ENCODE measurements at places on chromosomes 12 and 14.
A peak's percentile ranks its signal among the peaks of the same experiment; 100 is the strongest.

GRCh38 chr12:5577211-5577612 lies 145.3 kb downstream of the NTF3 start:
- DNase-seq: no peak

DNA sequence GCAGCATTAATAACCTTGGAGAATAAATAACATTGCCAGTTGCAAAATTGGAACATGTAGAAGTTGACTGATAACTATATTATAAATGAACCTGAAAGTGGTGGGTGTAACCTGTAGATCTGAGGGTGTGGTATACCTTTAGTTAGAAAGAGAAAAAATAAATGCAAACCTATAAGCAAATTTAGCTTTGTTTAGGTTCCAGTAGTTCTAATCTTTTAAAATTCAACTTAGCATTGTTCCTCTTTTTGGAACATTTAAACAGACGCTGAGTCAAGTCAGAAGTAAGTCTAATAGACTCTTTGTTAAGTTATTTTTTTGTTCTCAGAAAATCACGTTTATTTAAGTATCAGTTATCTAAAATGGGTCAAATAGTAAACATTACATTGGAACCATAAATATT lies 120.0 kb downstream of the DNAI7 start:
- peak; percentile 15 for DNase-seq

DNA sequence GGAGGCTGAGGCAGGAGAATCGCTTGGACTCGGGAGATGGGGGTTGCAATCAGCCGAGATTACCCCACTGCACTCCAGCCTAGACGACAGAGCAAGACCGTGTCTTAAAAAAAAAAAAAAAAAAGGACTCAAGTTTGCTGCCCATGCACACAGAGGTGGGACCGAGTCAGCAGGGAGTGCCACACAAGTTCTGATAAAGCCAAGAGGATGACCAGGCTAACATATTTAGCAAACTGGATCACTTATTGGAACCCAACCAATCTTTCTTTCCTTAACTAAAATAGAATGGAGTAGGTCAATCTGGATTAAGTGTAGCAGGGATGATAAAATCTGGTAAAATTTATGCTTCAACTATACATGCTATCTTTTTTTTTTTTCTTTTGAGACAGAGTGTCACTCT lies 190.4 kb upstream of the FOXN3 start:
- DNase-seq: no peak

GRCh38 chr12:29741342-29742241 lies 42.1 kb downstream of the TMTC1 start:
- DNase-seq: no peak

DNA sequence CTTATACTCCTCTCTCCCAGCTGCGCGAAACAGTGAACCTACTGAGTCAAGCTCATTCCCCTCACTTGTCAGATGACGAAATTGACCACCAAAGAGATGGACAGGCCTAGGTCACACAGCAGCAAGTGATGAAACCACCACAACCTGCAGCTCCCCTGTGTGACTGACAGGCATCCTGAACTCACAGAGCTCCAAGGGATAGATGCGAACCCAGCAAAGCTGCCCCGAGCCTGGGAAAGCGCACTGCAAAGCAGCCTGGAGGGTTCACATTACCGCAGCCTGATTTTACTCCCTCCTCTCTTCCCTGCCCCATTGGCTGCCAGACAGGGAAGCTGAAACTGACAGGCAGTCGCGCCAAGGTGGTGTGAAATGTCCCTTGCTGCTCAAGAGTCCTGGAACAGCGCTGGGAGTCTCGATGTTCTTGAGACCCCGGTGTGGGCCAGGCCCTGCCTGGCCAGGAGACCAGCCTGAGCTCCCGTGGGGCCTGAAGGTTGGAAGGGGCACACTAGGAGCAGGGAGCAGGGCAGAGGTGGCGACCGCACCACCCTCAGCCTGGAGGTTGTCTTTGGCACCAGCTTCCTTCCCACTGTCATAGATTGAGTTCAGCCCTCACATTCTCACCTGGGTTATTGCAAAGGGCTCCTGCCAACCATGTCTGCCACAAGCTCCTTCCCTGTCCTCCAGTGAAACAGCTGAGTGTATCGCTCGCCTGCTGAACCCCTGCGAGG lies 36.3 kb downstream of the SNRNP35 start:
- no peak for DNase-seq

DNA sequence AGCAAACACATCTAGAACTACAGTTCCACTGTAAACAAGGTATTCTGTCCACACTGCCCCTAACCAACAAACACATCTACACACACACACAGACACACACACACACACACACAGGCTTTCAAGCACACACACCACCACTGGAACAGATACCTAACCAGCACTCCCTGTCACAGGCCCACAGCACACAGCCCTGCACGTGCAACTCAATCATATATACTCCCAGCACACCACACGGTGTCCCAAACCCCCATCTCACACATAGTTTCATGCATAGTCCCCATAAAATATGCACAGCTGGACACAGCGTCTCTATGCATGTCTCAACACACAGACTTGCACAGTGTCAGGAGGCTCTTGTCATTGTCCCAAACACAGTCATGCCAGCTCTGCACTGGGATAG lies 27.6 kb downstream of the KRT8 start:
- no peak for DNase-seq

DNA sequence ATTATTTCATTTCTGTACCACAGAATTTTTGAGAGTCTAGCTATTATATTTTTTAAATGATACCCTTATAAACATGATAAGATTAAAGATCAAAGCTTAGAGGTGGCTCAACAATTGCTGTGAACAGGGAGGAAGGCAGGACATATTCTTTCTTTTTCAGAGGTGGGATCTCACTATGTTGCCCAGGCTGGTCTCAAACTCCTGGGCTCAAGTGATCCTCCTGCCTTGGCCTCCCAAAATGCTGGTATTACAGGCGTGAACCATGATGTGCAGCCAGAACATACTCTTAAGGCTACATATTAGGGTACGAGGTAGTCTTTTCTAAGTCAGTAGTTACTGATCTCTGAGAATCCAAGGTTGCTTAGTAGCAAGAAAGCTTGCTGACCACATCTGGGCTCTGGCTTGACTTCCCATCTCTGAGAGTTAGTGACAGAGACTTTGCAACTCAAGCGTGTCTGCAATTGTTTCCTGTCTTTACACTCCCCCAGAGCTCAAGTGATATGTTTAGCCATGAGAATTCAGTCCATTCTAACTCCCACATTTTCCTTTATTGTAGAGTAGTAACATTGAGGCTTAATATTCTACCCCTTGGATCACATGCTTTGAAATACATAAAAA lies 8.6 kb downstream of the RAB5B start:
- peak; percentile 61 for DNase-seq

GRCh38 chr12:131089531-131090273 lies 136.0 kb downstream of the ADGRD1 start:
- DNase-seq: no peak

DNA sequence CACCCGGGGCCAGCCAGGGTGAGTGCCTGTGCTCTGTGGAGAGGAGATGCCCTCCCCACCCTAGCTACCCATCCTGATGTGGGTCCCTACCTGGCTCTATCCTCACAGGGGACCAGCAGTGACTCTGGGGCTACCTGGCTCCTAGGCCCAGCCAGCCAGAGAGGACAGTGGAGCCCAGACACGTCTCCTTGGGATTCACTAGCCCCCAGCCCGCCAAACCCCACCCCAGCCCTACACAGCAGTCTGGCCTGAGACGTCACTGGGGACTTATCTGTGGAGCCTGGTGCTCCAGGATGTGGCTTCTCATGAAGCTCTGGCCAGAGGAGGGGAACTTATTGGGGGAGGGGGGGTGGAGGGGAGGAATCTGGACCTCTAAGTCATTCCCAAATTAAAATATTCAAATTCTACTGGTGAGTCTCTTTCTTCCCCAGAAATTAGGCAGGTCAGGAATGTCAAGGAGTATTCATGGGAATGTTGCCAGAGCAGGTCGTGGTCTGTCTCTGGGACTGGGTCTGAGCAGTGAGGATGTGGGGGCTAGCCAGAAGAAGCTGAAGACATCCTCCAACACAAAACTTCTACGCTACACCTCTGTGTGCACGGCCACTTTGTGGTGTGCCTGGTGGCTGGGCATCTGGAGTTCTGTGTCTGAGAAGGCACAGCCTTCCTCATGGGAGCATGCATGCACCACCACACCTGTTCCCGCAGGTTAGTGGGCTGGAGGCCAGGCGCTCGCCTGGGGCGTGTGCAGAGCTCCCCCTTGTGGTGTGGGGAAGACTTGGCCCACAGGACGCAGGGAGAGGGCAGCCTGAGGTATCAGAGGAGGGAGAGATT lies 2.7 kb downstream of the CMTM5 start:
- DNase-seq: peak; percentile 56

GRCh38 chr14:55212634-55213033 lies 21.2 kb upstream of the DLGAP5 start:
- no peak for DNase-seq

- no peak for DNase-seq
Observed at GRCh38 chr14:58078068-58078467, 73.9 kb downstream of the ARMH4 start.

- DNase-seq: no peak
Observed at GRCh38 chr14:36479344-36479743, 40.7 kb downstream of the NKX2-1 start.

DNA sequence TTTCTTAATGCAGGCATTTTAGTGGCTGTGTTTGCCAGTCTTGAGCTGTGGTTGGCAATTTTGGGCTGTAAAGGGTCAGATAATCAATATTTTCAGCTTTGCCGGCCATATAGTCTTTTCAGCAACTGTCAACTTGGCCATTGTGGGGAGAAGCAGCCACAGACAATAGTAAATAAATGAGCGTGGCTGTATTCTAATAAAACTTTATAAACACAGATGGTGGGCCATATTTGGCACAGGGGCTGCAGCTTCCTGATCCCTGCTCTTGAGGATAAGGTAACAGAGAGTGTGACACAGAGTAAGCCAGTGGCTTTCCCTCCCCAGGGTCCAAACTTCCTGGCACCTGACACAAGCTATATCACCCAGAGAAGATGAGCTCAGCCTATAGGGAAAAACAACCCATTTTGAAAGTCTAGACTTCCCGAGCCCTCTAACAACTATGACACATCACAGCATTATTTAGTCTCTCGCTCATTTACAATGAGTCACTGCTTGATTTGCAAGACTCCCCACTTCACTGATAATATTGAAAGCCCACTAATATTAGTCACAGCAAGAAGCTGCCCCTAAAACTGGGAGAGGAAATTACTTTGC lies 163.1 kb upstream of the TMPO start:
- peak; percentile 37 for DNase-seq

DNA sequence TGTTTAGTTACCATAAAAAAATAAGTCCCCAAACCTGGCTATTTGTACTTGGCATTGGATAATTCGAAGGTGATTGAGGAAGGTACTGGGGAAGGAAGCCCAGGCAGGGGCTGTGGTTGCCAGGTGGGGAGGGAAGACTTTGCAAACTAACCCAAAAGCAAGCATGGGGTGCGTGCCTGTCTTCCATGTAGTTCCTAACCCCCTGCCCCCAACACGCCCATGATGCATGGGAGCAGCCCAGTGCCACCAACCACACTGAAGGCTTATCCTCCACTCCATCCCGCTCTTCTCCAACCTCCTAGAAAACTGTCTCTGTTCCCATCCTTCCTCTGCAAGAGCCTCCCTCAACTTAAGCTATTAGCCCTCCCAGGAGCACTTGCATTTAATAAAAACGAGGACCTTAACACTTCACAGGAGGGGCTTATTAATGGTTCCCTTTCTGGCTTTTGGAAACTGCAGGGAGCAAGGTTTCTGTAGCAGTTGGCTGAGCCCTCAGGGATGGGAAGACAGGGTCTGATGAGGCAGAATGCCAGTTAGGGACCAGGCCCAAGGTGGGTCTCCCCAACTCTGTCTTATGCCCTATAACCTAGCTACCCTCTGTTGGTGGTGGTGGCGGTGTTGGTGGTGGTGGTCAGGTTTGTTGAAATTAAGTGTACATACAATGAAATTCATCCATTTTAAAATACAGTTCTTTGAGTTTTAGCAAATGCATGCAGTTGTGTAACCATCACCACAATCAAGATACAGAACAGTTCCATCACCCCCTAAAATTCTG lies 96.0 kb downstream of the ZFP36L1 start:
- no peak for DNase-seq

DNA sequence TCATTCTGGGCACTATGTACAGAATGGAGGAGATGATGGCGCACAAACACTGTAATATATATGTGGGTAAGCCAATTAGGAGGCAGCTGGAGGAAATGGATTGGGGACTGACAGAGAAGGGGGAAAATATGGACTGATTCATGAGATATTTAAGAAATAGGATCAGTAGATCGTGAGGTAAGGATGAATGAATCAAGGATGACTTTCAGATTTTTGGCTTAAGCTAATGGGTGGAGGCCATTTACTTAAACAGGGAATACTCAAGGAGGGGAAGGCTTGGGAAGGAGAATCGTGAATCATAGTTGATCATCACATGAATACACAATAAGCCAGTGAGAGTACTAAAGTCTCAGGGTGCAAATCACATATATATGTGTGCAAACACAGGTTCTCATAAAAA lies 11.2 kb upstream of the GNPNAT1 start:
- no peak for DNase-seq
